ENCODE measurements at places on chromosomes 1 and 21. TPM values are rescaled to one million over a fixed set of nuclear protein-coding genes. Genes with fewer than 3 reads are reported as not detected.

Gene ASAP3
- total RNA-seq, result 14.5 TPM

Gene GPR25
- total RNA-seq, result 0.48 TPM

Gene AK5
- total RNA-seq, result 14.7 TPM

Gene KLF17
- not detected for total RNA-seq

Gene HES2
- 0.08 TPM for total RNA-seq

Gene VSIG8
- total RNA-seq, result not detected

Gene SPAG17
- total RNA-seq, result not detected

Gene NPPB
- total RNA-seq, result 0.78 TPM

Gene ZBTB37
- 3.8 TPM for total RNA-seq

Gene FAM163A
- total RNA-seq, result 0.26 TPM

Gene HUNK
- total RNA-seq, result not detected

Gene GJA4
- total RNA-seq, result 0.39 TPM

Gene CD244
- not detected for total RNA-seq
